ENCODE measurements at places on chromosomes 16 and 17. TPM values are rescaled to one million over a fixed set of nuclear protein-coding genes. Genes with fewer than 3 reads are reported as not detected.

CIBAR2 gene
- total RNA-seq, result not detected

ZP2 gene
- total RNA-seq, result not detected

GAS2L2 gene
- total RNA-seq, result not detected

ITGAX gene
- under 0.01 TPM for total RNA-seq

CTRB2 gene
- not detected for total RNA-seq

GINS2 gene
- 17.1 TPM for total RNA-seq

SPN gene
- total RNA-seq, result not detected

SLFN12 gene
- 41.2 TPM for total RNA-seq

SECTM1 gene
- total RNA-seq, result 14.7 TPM

ENO3 gene
- total RNA-seq, result 3.4 TPM

ARL4D gene
- 11.9 TPM for total RNA-seq

KRTAP4-4 gene
- not detected for total RNA-seq

RDM1 gene
- total RNA-seq, result 1.3 TPM

WNK4 gene
- 3.5 TPM for total RNA-seq

TBX2 gene
- total RNA-seq, result 64.0 TPM

GPR139 gene
- not detected for total RNA-seq

EVI2A gene
- total RNA-seq, result 4.5 TPM

MEIOC gene
- under 0.01 TPM for total RNA-seq

HCRT gene
- total RNA-seq, result not detected

DHX8 gene
- total RNA-seq, result 33.0 TPM

IGFALS gene
- total RNA-seq, result not detected

NPIPA7 gene
- not detected for total RNA-seq

MFAP4 gene
- total RNA-seq, result 0.38 TPM

FAM171A2 gene
- 4.8 TPM for total RNA-seq

ZPBP2 gene
- total RNA-seq, result not detected

PROCA1 gene
- total RNA-seq, result 1.1 TPM

OSGIN1 gene
- 1.1 TPM for total RNA-seq

CLEC3A gene
- total RNA-seq, result not detected

ABCC11 gene
- 0.38 TPM for total RNA-seq

PRKCB gene
- not detected for total RNA-seq

ARL5C gene
- not detected for total RNA-seq

ZMYND15 gene
- under 0.01 TPM for total RNA-seq

Measured in regular cardiac myocyte (primary cell).